Keratinocyte (primary cell): ENCODE measurements at places on chromosomes 7 and 10.

GRCh38 chr10:49187950-49188761, at the start of gene TMEM273:
TSS of gene TMEM273 (minus strand) at chr10:49188391. CDS start at chr10:49188336, 55 bp downstream.
- no peak for DNase-seq

DNA sequence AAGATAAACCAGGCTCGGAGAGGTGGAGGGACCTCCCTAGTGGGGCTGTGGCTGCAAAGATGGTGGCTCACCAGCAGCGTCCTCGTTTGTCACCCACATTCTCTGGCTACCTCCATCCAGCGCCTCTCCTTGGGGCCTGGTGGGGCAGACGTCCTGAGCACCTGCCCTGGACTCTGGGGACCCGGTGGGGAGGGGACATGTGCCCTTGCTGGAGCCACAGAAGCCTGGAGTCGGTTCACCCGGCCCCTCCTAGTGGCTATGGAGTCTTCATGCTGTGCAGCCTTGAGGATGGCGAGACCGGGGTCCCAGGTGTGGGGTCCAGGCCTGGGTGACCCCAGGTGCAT, 14.5 kb downstream of the TTYH3 start:
- DNase-seq: no peak

DNA sequence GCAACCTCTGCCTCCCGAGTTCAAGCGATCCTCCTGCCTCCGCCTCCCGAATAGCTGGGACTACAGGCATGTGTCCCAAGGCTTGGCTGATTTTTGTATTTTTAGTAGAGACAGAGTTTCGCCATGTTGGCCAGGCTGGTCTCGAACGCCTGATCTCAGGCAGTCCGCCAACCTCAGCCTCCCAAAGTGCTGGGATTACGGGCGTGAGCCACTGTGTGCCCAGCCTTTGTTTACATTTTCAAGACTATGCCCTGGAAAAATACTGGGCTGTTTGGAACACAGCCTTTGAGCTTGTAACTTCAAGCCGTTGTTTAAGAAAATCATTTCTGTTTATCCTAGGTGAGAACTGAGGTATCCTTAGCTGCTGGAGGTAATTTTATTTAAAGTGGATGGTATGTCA, 1.9 kb downstream of the ZKSCAN1 start:
- DNase-seq: no peak

DNA sequence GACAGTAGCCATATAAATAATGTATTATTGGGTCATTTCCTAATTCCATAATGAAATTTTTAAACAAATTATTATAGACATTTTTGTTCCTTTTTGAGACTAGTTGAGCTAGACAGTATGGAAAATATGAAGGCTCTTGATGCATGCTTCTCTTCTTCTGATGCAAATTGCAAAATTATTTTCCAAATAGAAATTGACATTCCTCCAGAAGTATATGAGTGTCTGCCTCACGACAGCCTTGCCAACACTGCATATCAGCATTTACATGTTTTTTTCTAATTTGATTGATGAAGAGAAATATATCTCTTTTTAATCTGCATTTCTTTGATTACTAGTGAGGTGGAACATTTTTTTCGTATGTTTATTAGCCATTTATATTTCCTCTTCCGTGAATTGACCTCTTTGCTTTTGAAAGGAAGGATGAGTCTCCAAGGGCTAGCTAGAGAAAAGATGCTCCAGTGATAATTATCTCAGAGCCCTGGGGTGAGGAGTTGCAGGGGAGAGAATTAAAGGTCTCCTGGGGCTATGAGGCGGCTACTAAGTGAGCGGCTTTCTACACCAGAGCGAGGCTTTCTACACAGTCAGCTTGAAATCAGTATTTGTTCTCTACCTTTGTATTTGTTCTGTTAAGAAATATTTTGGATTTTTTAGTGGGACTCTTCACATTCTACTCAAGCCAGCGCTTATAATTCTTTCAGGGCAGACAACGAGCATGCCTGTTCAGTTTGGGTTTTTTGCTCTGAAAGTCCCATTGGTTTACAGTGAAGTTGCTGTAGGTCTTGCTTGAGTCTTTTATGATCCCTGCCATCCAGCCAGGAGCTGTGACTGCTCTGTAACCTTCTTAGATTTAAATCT, 712.2 kb upstream of the GALNT17 start:
- no peak for DNase-seq

DNA sequence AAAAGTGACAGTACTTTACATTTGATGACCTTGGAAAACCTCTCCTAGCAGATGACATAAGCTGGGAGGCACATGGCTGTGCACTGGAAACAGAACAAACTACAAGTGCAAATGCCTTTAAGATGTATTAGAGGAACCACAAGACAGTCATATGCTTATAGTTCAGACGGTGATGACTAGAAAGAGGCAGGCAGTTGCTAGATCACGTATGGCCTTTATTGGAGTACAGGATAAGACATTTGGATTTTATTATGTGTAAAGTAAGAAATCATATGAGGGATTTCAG, 290.0 kb downstream of the SORCS1 start:
- no peak for DNase-seq

DNA sequence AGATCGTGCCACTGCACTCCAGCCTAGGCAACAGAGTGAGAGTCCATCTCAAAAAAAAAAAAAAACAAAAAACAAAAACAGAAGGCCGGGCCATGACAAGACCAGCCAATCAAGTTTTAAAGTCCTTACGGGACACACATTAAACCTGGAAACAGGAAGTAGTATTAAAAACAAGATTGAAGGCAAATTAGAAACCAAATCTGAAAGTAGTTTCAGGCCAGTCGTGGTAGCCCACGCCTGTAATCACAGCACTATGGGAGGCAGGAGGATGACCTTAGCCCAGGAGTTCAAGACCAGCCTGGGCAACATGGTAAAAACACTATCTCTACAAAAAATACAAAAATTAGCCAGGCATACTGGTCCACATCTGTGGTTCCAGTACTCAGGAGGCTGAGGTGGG, 18.1 kb downstream of the PSAP start:
- no peak for DNase-seq
